ENCODE measurements at places on chromosomes 13 and 19.

DNA sequence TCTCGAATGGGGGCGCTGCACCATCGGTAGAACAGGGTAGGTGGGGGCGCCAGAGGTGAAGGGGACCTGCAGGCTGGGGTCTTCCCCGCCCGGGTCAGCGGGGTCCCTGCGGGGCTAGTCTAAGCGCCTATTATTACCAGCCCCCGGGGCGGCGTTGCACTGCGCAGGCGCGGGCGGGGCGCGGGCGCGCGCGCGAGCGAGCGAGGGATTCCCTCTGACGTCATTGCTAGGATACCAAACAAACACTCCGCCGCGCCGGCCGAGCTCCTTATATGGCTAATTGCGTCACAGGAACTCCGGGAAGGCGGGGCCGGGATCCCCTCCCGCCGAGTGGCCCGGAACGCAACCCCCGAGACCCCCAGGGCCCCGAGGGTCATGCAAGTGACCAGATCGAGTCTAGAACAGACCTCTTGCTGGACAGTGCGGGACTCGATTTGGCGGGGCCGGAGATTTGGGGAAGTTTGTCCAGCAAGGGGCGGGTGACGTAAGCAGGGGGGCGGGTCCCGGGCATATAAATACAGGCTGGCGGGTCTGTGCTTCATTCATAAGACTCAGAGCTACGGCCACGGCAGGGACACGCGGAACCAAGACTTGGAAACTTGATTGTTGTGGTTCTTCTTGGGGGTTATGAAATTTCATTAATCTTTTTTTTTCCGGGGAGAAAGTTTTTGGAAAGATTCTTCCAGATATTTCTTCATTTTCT, at the start of gene FOSB:
FOSB (plus strand) TSS at position 541 of the 703 bp plus-strand sequence. CDS start 591 bp downstream, outside the sequence.
- DNase-seq: peak; percentile 92

DNA sequence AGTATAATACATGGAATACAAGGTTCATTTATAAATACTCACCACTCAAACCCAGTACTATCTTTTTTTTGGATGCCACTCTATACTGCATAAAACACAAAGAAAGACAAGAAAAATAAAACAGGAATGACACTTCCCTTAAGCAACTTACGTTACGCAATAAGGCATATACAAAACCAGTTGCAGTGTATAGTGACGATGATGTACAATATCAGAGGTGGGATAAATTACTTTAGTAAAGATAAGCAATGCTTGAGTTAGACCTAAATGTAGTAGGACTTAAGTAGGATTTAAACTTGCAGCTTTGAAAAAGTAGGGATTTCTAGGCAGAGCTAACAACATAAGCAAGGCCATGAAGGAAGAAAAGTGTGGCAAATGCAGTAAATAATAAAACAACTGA, 374.9 kb downstream of the SPRY2 start:
- DNase-seq: no peak

DNA sequence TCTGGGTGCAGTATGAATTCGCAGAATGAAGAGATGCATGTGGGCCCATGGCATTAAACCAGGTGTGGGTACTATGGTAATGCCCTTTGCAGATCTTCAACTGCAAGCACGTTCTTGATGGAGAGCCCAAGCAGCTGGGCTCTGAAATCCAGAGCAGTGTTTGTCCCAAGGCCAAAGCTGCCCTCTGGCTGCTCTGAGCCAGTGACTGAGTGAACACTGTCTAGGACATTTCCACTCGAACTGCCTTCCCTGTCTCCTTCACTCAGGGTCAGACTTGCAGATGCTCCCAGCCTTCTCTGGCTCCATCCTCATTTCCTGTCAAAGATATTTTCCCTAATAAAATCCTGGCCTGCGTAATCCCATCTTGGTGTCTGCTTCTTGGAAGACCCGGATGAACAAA, 80.2 kb upstream of the GJB6 start:
- DNase-seq: no peak

DNA sequence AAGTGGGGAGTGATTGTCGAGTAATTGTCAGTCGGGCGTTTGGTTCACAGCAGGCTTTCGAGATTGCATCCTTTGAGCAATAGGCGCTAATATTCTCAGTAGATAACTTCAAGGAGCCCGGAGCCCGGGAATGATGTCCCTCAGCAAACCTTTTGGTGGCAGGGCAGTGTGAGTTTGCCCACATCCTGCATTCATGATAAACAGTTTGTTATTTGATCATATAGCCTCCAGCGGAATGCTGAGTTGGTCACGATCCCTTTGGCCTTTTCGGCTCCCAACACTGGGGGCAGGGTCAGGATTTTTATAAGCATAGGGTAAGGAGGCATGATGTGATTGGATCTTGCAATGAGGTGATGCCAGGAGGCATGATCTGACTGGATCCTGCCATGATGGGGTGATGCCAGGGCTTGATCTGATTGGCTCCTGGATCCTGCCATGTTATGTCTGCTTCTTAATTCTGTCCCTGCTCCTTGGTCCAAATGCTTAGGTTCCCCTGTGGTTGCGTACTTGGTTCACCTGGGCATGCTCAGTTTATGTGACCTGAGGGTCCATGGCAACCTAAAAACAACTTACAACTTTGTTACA, 38.2 kb upstream of the IGSF23 start:
- DNase-seq: no peak

DNA sequence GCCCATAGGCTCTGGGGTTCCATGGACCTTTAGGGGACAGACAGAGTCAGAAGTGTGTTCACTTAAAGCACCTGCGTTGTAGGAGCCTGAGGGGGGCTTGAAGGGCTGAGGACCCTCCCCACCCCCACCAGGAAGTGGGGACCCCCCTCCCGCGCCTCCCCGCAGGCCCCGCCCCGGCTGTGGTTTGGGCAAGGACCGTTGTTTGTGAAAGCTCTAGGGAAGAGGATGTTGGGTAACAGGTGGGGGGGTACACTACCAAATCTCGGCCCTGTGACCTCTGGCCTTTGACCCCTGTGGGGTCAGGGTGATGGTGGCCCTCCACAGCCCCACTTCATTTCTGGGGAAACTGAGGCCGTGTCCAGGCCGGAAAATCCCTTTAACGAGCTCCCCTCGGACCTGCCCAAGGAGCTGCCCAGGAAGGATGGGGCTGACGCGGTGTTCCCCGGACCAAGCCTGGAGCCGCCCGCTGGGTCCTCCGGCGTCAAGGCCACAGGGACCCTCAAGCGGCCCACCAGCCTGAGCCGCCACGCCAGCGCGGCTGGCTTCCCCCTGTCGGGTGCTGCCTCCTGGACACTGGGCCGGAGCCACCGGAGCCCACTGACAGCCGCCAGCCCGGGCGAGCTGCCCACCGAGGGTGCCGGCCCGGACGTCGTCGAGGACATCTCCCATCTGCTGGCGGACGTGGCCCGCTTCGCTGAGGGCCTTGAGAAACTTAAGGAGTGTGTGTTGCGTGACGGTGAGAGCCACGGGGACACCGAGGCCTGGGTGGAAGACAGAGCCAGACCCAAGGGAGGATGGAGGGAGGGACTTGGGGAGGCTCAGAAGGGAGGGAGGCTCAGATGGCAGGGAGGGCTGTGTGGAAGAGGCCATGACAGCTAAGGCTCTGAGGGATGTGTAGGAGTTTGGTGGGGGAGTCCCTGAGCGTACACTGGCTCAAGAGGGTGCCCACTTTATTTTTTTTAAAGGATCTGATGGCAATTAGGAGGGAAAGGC, 1.3 kb downstream of the ARHGAP45 start:
- no peak for DNase-seq

GRCh38 chr13:95295026-95295425, 6.2 kb downstream of the ABCC4 start:
- no peak for DNase-seq

DNA sequence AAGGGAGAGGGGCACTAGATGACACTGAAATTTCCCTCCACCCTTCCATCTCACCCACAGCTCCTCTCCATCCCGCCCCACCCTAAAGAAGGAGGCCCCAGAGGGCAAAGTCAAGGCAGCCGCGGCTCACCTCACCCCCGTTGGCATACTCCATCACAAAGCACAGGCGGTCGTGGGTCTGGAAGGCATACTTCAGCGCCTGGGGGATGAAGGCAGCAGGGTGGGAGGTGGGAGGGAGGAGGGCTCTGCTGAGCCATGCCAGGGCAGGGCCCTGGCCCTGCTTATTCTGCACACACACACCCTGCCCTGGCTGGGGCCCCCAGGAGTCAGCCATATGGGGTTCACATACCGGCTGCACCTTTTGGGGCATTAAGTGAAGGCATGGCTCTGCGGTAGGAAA, 12.3 kb upstream of the CCNP start:
- no peak for DNase-seq

- no peak for DNase-seq
These were observed 17.0 kb downstream of the ILF3 start for GRCh38 chr19:10670876-10671804.

DNA sequence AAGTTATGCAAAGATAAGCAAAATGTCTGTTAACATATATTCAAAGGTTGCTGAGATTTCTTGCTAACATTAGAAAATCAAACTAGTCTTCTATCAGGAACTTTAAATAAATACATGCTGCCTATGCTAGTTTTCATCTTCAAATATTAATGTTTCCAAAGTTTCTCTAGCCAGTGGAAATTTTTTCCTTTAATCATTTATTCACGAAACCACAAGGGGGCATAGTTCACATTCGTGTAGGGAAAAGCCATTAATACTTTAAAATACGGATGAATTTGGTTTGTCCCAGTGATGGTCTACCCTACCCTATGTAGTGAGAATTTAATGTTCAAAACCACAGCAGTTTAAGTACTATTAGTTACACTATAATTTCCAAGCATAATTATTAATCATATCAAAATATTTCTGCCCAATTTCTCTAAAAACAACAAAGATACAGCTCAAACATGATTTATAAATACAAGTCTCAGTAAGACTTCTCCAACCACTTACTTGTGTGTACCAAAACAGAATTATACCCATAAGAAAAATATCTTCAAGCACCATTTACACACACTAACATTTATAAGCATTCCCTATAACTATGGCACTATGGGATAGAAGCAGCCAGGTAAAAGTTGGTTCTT, 16.2 kb downstream of the NUFIP1 start:
- DNase-seq: peak; percentile 8

GRCh38 chr19:50741179-50741933, 18.2 kb downstream of the CLEC11A start:
- no peak for DNase-seq

- no peak for DNase-seq
These were observed 11.8 kb downstream of the STAP2 start for GRCh38 chr19:4326837-4327251.

- DNase-seq: no peak
These were observed 56.5 kb downstream of the HSPH1 start for GRCh38 chr13:31105020-31105795.

DNA sequence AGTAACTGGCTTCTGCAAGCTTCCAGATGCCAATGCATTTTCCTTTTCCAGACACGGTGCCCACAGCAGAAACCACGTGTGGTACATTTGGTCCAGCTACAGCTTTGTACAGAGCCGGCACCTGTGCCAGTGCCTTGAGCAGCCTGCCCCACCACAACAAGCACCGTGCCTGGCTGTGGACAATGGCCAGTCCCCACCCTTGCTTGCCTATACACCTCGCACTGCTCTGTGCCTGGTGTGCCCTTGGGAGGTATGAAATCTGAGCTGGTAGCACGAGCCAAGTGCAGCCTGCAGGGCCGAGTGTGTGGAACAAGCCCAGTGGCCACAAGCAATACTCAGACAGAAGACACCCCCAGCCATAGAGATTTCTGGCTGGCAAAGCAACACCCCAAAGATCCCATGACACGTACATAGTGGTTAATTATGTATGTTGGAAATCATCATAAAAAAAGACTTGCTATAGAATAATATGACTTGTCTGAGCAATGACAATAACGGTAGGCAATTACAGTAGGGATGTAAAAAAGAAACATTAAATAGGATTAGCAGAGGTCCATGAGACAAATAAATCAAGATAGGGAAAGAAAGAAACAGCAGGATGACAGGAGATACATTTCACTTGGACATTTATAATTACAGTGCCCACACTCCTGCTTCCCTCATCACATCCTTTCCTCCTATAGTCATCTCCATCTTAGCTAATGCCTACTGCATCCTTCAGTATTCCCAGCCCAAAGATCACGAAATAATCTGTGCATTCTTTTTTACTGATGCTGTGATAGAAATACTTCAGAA, 1399.5 kb downstream of the PCDH9 start:
- no peak for DNase-seq

- no peak for DNase-seq
These were observed 52.5 kb downstream of the STK24 start for GRCh38 chr13:98524391-98524790.

- no peak for DNase-seq
These were observed 276.3 kb upstream of the SOX1 start for GRCh38 chr13:111790621-111791020.

- no peak for DNase-seq
These were observed 8.0 kb downstream of the ZNF551 start for GRCh38 chr19:57689750-57690149.

GRCh38 chr19:5974721-5975387, 3.1 kb downstream of the RANBP3 start:
- no peak for DNase-seq

DNA sequence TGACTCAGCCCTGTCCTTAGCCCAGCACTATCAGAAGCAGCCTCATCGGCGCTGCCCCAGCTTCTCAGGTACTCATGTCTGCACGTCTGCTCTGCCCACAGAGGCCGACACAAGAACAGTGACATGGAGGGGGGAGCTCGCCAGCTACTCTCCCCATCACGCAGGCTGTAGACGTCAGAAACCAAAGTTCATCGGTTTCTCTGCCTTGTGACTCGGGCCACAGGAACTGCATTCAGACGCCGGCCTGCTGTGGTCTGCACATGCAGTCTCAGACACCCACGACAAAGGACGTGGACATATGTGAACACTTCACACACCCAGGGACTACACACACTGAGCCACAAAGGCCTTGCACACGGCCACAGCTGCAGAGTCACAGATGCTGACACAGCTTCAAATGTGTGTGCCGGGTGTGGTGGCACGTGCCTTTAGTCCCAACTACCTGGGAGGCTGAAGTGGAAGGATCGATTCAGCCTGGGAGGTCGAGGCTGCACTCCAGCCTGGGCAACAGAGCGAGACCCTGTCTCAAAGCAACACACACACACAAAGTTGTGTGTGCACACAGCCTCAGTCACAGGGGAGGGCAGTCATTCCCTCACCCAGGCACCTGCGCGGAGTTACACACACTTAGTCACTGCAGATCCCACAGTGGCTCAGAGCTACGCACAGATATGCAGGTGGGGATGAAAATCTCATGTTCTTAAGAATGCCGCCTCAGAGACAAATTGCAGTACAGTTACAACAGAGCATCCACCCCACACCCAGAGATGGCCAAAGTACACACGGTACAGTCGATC, 4.9 kb upstream of the ZFP36 start:
- no peak for DNase-seq

DNA sequence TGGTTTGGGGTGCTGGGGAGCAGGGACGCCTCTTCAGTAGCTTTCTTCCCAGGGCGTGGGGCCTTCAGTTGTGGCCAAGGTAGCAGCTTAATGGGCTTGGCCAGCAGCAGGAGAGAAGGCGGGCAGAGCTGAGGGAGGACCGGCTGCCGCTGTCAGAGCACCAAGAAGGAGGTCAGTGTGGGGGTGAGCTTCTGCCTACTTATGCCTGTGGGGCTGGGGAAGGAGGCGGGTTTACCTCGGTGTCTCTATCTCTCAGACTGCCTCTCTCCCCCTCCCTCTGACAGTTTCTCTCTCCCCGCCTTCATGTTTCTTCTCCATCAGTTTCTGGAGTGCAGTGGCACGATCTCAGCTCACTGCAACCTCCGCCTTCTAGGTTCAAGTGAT, at the start of gene CAPN12:
CAPN12 (minus strand) TSS at position 177 of the 384 bp plus-strand sequence. CDS start 309 bp downstream, outside the sequence.
- no peak for DNase-seq
